ENCODE measurements at places on chromosomes 11 and 22. TPM values are rescaled to one million over a fixed set of nuclear protein-coding genes. Genes with fewer than 3 reads are reported as not detected.

Gene CD3D
- total RNA-seq = 407 TPM

Gene CAVIN3
- 45.0 TPM for total RNA-seq

Gene CCDC87
- total RNA-seq = 0.21 TPM

Gene OSM
- total RNA-seq = 21.1 TPM

Gene CRYBB1
- total RNA-seq = not detected

Gene KLHL35
- total RNA-seq = 0.55 TPM
